Effector memory CD4-positive, alpha-beta T cell (primary cell): ENCODE measurements at places on chromosomes 7 and 10.

- DNase-seq, result no peak
Observed at GRCh38 chr7:106655703-106656498, 5.1 kb downstream of the CCDC71L start.

DNA sequence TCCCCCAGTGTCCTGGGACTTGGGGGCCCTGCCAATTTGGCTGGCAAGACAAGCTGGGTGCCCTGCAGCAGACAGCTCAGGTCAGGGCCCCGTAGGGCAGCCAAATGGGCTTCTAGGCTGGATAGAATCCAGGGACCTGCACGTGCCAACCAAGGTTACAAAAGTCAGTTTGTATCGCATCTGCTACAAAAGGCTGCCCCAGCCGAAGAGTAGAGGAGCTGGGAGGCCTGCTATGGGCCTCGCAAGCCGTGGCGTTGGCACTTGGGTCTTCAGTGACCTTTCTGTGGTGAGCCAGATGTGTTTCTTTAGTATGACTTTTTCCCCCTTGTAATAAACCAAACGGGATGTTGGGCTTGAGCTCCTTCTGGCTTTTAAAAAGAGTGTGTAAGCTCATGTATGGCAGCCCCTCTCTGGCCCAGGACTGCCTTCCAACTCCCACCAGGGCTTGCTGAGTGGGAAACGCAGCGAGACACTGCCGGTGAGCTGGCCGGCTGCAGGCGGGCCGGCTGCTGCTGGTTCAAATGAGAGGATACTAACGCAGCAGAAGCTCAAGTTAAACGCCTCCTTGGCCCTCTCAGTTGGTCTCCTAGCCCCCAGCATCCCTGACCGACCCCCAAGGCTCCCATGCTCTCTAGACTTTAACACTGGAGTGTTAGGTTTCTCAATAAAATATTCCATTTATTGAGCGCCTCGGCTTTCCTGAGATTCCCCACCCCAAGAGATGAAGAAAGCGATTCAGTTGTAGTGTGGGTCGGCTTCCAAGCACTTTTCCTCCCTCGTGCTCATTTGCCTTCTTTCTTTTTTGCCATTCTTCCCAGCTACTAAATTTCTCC is 3.1 kb upstream of the HOXA10 start:
- DNase-seq, result no peak

DNA sequence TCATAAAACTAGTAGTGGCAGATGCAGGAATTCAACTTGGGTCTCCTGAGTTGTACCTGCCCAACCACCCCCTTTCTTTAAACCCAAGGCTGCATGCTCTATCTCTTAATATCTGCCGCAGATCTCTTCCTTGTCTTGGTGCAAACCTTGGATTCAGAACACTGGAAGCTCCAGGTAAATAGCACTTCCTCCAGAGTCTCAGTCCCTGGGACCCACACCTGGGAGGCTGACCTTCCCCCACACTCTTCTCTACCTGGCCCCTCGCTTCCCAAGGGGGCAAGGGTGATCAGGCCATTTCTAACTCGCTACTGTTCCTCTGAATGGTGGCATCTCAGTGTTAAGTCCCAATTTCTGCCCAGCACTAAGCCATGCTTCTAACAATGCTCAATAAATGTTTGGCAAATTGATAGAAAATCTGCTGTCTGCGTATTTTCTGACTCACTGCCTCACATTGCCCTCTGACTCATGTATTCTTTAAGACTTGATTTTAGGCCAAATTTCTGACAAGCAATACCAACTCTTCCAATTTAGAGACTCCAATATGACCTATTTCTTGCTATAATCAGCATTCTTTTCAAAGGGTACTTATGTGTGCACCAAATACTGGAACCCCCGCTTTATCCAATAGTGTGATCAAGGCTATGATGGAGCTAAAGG is 68.0 kb upstream of the PPP1R3C start:
- no peak for DNase-seq

DNA sequence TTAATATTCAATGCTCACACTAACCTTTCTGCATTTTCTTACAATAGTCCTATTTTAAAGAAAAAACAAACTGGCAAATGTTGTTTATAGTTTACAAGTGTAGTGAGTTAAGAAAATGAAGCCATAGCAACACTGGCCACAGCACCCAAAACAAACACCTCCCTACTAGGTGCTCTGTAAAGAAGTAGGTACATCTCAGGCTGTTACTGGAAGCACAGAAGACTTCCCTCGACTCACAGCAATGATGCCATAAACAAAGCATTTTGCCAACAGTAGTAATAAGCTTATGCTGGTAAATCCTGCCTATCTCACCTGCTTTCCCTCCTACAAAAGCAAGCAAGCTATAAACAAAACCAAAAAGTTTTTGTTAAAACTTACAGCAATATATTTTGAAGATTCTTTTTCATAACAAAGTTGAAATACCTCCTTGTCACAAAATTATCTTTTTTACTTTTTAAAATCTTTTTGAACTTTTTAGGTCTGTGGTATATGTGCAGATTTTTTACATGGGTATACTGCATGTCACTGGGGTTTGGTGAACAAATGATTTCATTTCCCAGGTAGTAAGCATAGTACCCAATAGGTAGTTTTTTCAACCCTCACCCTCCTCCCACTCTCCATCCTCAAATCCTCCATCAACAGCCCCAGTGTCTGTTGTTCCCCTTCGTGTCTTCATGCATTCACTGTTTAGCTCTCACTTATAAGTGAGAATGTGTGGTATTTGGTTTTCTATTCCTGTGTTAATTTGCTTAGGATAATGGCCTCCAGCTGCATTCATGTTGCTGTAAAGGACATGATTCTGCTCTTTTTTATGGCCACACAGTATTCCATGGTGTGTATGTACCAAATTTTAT is 28.4 kb downstream of the COA1 start:
- no peak for DNase-seq

DNA sequence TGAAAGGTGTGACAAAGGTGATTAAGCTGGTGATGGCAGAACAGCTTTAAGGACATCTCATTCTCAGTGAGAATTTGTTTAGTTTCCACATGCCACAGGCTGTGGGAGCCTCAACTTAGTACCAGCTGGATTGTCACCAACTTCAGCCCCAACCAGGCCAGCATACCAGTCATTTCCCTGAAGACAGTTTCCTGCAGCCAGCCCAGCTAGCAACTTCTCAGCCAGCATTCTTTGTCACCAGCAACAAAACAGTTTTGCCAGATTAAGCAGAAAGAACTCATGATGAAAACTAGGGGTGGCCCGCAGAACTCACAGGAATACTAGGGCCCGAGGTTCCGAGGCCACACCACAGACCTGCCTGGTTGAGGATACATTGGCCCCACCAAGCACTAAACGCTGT is 68.8 kb upstream of the UNC5B start:
- DNase-seq, result no peak

- DNase-seq, result no peak
Observed at GRCh38 chr7:26853788-26854393, 10.5 kb downstream of the SKAP2 start.

- DNase-seq, result no peak
Observed at GRCh38 chr10:132290631-132291030, 17.1 kb downstream of the STK32C start.

DNA sequence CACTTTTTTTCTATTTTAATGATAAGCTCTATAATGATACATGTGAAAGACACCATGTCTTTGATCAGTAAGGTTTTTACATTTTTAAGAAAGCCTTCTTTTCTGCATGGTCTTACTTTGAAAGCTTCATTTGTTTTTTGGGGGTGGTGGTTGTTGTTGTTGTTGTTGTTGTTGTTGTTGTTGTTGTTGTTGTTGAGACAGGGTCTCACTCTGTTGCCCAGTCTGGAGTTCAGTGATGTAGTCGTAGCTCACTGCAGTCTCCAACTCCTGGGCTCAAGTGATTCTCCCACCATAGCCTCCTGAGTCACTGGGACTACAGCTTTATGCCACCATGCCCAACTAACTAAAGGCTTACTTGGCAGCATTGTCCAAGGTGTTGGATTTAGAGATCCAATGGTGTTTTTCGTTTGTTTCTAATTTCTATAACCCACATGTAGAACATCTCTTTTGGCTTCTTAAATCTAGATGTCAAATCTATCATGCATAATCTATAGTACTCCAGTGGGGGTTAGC is 45.4 kb downstream of the TRIM24 start:
- no peak for DNase-seq

GRCh38 chr10:34574353-34574934 is 240.7 kb downstream of the PARD3 start:
- no peak for DNase-seq

DNA sequence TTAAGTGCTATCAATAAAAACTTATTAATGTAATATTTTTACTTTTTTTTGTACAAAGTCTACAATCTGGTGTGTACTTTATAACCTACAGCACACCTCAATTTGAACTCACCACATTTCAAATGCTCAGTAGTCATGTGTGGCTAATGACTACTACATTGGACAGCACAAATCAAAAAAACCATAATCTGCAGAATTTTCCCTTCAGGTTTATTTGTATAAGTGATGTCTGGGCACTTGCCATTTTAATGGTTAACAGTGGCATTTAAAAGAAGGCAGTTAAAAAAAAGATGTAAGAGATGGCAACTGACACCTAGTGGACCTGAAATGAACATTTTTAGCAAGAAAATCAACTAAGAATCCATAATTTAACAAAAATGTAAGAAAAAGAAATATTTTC is 124.6 kb upstream of the NRBF2 start:
- DNase-seq, result no peak

GRCh38 chr7:147639037-147639436 is 951.5 kb upstream of the C7orf33 start:
- DNase-seq, result no peak

GRCh38 chr10:64261676-64262075 is 740.5 kb downstream of the REEP3 start:
- no peak for DNase-seq

- no peak for DNase-seq
Observed at GRCh38 chr7:104936546-104936945, 77.5 kb upstream of the KMT2E start.

- DNase-seq, result no peak
Observed at GRCh38 chr7:27102581-27103442, at the start of gene HOXA2. Gene HOXA2, minus strand, starts transcription at chr7:27102683. Its CDS starts 183 bp downstream, at chr7:27102500.

DNA sequence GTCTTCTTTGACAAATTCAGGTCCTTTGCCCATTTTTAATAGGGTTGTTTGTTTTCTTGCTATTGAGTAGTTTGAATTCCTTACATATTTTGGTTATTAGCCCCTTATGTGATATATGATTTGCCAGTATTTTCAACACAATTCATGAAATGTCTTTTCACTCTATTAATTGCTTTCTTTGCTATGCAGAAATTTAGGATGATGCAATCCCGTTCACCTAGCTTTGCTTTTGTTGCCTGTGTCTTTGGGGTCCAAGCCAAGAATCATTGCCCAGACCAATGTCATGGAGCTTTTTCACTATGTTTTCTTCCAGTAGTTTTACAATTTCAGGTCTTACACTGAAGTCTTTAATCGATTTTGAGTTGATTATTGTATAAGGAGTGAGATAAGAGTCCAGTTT is 154.5 kb downstream of the PAXIP1 start:
- no peak for DNase-seq

- DNase-seq, result no peak
Observed at GRCh38 chr7:140533394-140533872, 54.1 kb upstream of the MKRN1 start.
